ENCODE measurements at places on chromosomes 5 and 9. TPM values are rescaled to one million over a fixed set of nuclear protein-coding genes. Genes with fewer than 3 reads are reported as not detected.
A peak's percentile ranks its signal among the peaks of the same experiment; 100 is the strongest.

C9 gene
- total RNA-seq, result 4.5 TPM

CAVIN4 gene
- 0.13 TPM for total RNA-seq

DNA sequence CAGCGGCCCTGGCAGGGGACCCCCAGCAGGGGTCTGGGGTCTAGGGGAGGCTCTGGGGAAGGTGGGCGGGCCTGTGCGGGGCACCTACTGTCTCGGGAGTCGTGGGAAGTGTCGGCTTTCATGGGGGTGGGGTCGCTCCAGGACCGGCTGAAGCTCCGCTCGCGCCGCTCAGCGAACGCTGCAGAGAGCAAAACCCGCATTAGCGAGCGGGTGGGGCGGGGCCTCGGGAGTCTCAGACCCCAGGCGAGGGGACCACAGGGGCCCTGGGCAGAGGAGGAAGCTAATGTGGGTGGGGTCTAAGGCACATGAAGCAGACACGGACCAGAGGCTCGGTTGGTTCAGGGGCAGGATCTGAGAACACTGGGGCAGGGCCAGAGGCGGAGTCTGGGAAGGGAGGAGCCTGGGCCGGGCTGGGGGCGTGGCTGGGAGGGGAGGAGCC is 5.5 kb downstream of the NSMF start:
- H3K27ac ChIP-seq, result no peak overlapping the region
- DNase-seq, result peak; percentile 90
- no peaks in the 10 kb centered on the region for H3K27me3 ChIP-seq

- H3K4me3 ChIP-seq, result no peak overlapping the region
- no peaks in the 10 kb centered on the region for H3K27me3 ChIP-seq
- peaks cover 39% of the 10 kb centered on the region for H3K36me3 ChIP-seq
- no peak overlapping the region for H3K27ac ChIP-seq
These were observed 62.6 kb downstream of the NUP214 start for GRCh38 chr9:131187957-131188356.

GRCh38 chr9:116219686-116220085 is 66.1 kb downstream of the PAPPA start:
- no peaks in the 10 kb centered on the region for H3K36me3 ChIP-seq
- no peaks in the 10 kb centered on the region for H3K4me1 ChIP-seq
- no peaks in the 10 kb centered on the region for H3K27me3 ChIP-seq
- peak; percentile 63 for DNase-seq
- H3K4me3 ChIP-seq, result no peak overlapping the region
- peak overlapping the region; percentile 61 for H3K27ac ChIP-seq

Data from kidney (tissue), 22 donors.